ENCODE measurements at places on chromosomes 7 and 10. TPM values are rescaled to one million over a fixed set of nuclear protein-coding genes. Genes with fewer than 3 reads are reported as not detected.

DNA sequence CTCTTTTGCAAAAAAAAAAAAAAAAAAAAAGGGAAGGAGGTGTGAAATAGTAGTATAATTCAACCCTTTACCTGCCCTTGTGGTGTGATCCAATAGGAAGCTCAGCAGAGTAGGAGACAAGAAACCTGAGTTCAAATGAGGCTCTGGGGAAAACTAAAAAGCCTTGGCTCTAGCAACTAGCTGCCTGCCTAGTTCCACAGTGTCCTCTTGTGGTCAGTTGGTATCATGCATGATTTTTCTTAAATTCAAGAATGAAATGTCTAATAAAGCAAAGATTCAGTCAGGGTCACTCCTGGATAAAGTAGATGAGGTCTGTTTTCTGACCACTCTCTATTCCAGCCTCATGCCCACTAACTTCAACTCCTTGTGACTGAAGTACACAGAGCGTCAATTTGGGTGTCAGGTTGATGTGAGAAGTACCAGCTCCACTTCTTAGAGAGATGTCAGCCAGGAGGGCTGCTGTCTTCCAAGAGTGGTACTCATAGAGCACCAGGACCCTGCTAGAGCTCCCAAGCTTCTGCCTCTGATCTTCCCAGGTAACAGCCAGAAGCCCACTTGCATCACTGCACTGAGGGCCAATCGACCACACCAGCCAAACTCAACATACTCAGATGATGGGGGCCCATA is 10.5 kb downstream of the LSM5 start:
- peak; percentile 80 for DNase-seq

DNA sequence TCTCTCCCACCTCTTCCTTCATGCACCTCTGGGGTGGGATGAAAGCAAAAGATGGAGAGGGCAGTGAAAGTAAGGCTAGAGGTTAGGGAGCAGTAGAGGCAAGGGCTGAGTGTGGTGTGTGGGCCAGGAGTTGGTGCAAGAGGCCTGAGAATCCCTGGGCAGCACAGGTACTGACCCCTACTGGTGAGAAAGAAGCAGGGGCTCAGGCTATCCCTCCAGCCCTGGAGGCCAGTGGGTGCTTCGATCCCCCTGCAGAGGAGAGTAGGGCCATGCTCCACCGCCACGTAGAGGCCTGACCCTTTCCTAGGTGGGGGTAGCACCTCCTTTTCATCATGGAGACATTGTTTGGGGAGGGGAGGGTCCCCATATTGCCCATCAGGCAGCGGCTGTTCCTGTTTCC is 9.8 kb downstream of the CDHR1 start:
- peak; percentile 48 for DNase-seq

DNA sequence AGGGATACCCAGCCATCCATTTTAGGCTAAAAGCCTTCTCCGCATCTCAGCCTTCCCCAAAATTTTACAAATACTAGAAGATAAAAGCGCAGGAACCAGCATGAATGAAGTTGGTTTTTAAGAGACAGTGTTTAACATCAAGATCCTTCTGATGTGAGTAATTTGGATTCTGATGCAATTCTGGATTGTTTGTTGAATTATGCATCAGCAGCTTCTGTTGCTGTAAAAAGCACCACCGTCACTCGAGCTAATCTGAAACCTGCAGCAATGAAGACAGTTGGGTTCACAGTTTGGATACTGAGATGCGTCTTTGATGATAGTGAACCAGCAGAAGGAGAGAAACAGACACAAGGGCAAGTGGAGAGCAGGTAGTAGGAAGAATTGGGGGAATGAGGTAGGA is 179.2 kb downstream of the PLXNA4 start:
- no peak for DNase-seq

DNA sequence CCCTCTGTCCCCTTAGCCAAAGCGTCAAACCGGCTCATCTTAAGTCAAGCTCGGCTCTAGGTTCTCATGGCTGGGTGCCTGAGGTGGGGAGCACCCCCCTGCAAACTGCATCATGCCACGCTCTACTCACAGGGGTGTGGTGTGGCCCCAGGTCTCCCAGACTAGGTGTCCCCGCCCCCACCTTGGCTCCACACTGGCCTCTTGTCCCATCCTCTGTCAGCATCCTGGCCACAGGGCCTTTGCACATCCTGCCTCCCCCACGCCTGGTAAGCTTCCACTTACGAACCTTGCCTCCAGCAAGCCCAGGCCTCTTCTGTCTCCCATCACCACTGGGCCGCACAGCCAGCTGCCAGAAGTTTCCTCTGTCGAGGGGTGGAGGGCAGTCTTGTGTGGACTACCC is 20.2 kb upstream of the GRIFIN start:
- no peak for DNase-seq

The AKR1D1 gene
- total RNA-seq, result not detected

DNA sequence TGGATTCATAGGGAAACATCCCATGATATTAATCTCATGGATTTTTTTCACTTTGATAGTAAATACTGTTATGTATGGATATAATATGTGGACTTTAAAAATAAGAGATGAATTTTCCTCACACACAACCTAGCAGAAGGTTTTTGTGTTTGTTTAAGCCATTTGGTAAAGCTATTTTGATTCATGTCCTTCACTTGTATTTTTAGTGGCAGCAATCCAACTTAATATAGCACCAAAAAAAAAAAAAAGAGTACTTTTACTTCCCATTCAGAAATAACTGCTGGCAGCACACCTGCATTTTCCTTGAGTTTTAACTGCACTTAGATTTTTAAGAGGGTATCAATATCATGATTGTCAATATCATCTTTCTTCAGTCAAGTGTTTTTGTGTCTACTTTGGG is 60.0 kb downstream of the MCMBP start:
- DNase-seq, result no peak

GRCh38 chr10:96995851-96996250 is 163.8 kb downstream of the LCOR start:
- DNase-seq, result no peak

The UBTD1 gene
- 0.72 TPM for total RNA-seq

DNA sequence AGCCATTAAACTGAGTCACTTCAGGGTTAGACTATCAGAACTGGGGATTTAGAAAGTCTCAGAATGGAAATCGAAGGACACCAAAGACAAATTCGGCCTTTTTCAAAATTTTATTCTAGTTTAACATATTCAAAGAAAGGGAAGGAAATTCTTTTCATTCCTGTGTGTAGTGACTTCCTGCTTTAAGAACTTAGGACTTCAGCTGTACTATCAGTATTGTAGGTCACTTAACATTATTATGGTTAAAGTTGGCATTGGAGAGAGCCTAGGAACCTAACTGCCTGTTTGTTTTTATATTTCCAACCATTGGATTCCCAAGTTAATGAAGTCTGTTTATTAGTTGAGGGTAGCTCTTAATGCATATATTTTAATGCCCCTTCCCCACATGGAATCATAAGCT is 63.7 kb downstream of the PTEN start:
- no peak for DNase-seq

DNA sequence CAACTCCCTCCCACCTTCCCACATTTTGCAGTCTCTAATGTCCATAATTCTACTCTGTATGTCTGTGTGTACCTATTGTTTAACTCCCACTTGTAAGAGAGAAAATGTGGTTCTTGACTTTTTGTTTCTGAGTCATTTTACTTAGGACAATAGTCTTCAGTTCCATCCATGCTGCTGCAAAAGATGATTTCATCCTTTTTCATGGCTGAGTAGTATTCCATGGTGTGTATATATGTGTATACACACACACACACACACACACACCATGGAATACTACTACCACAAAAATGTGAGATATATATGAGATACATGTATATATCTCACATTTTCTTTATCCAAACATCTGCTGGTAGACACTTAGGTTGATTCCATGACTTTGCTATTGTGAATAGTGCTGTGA is 182.1 kb upstream of the GALNT17 start:
- no peak for DNase-seq

DNA sequence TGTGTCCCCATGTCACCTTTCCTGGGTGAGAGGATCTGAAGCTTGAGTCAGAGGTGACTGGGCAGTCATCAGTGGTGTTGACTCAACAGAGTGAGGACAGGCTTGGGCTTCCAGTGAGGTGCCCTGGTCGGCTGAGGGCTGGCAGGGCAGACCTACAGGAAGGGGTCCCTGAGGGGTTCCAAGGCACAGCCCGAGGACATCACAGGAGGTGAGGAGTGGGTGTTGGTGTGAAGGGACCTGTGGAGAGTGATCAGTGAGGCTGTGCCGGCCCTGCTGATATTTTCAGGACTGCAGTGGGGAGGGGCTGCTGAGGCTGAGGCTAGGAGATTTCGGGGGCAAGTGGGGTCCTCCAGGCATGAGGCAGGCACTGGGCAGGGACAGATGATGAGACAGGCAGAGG is 545.5 kb downstream of the TCERG1L start:
- no peak for DNase-seq

- DNase-seq, result peak; percentile 57
Measured at GRCh38 chr7:44213877-44214388, 13.2 kb downstream of the YKT6 start.

- no peak for DNase-seq
Measured at GRCh38 chr10:101935431-101935830, 91.8 kb upstream of the KCNIP2 start.

The GIMAP4 gene
- not detected for total RNA-seq

The OR2A1 gene
- not detected for total RNA-seq

DNA sequence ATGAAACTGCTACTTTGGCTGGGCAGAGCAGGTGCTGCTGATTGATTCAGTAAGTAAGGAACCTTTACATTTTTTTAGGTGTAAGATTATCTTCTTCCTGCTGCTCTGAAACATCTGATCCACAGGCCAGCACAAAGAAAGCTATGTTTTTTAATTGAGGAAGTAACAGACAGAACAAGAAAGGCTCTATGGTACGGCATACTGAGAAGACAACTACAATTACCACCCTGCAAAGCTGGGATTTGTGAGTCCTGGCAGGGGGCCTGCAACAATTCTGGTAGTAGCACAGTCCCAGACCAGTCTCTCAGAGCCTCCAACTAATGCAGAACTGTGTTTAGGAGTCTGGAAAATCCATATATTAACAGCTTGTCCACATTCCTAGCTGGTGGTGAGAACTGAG is 103.0 kb upstream of the LRRTM3 start:
- DNase-seq, result no peak

- DNase-seq, result no peak
Measured at GRCh38 chr10:75736889-75737579, 305.6 kb downstream of the LRMDA start.

DNA sequence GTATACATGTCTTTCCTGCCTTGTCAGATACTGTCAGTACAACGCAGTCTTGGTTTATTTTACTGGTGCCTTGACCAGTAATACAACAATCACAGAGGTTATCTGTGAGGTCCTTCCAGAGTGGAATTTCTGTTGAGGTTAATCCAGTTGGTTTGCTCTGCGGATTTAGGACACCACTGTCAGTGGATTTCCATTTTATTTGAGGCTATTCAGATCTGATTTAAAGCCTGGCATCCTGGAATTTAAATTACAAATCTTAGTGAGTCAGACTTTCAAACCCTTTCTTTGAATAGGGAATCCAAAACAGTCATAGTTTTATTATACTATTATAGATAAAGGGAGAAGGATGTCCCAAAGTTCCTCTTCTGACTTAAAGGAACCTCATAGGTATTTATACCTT is 40.5 kb downstream of the ANLN start:
- DNase-seq, result no peak

The HOXA6 gene
- total RNA-seq, result 3.4 TPM

DNA sequence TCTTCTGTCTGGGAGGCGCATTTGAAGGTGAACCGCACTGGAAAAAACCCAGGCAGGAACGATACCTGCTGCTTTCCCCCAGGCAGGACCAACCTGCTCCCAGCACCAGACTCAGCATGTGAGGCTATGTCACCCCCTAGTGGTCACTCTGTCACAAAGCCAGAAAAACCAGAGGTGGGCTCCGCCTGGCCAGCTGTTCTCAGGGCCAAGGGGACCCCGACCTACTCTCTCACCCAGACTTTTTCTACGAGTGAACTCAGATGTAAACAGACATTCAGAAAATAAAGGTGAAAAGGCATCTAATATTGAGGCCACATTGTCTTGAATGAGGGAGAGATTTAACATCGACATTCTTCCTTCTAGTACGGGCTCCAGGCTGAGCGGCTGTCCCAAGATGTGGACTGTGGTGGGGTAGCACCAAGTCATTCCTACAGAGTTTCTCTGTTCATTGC is 117.3 kb downstream of the PRKAG2 start:
- peak; percentile 87 for DNase-seq

The ACBD7 gene
- total RNA-seq, result 0.63 TPM

The ADAM12 gene
- total RNA-seq, result not detected

DNA sequence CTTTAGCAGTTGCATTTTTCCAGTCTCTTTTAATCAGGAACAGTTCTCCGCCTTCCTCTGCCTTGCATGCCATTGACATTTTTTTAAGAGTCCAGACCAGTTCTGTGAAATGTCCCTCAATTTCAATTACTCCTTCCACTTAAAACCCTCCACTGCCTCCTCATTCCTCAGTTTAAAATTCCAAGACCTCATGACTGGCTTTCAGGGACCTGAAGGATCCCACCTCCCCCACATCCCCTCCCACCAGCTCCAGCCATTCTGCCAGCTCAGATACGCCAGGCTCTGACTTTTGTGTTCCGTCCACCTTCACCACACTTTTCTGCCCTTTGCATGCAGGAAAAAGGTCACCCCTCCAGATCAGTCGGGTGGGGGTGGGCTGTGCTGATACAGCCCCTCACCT is 8.7 kb downstream of the TNRC18 start:
- DNase-seq, result no peak

GRCh38 chr7:84999450-84999849 is 187.4 kb downstream of the SEMA3D start:
- DNase-seq, result no peak

DNA sequence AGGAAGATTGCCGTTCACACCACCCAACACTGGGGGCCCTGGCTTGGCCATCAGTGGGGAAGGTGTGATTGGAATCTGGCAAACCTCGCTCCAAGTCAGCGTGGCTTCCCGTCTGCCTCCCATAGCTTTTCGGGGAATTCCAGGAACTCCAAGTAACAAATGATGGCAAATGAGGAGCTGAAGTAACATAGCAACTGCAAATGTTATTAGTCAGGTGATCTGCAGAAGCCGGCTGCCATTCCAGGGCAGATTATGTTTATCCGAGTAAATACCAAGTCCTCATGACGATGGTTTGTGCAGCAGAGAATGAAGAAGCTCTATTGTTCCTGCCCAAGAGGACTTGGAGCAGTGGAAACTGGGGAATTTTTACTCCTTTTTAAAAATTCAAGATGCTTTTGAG is 270.5 kb upstream of the PODXL start:
- no peak for DNase-seq

DNA sequence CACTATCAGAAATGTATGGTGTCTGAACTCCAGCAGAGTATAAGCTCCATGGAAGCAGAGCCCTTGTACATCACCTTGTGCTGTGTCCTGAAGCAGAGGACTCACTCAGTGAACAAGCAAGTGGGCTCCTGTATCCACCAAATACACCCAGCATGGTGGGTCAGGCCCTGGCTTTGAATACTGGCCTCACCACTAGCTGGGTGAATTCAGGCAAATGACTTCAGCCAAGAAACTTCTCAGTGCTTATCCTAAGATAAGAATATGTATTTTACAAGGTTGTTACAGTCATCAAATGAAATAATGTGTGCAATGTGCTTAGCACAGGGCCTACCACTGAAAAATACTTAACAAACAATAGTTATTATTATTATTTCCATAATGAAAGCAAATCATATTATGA is 62.6 kb downstream of the CALD1 start:
- DNase-seq, result no peak

The CYP51A1 gene
- total RNA-seq, result 201 TPM

The STEAP1B gene
- not detected for total RNA-seq

All from Karpas-422 (cell line).